ENCODE measurements at places on chromosomes 3 and 15.

- DNase-seq, result no peak
These were observed 87.2 kb upstream of the XCR1 start for GRCh38 chr3:46114323-46114988.

- no peak for DNase-seq
These were observed 50.0 kb upstream of the CP start for GRCh38 chr3:149271669-149272068.

DNA sequence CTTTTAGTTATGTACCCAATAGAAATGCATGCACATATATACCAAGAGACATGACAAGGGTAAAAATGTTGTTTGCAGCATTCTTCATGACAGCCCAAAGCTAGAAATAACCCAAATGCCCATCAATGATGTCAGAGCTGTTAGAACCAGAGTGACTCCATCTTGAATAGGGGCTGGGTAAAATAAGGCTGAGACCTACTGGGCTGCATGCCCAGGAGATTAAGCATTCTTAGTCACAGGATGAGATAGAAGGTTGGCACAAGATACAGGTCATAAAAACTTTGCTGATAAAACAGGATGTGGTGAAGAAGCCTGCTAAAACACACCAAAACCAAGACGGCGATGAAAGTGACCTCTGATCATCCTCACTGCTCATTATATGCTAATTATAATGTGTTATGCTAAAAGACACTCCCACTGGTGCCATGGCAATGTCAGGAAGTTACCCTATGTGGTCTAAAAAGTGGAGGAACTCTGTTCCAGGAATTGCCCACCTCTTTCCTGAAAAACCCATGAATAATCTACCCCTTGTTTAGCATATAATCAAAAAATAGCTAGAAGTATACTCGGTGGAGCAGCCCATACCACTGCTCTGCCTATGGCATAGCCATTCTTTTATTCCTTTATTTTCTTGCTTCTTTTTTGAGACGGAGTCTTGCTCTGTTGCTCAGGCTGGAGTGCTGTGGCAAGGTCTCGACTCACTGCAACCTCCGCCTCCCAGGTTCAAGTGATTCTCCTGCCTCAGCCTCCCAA is 32.9 kb downstream of the ZBTB11 start:
- DNase-seq, result no peak

GRCh38 chr3:178203165-178203564 is 333.1 kb upstream of the KCNMB2 start:
- no peak for DNase-seq

DNA sequence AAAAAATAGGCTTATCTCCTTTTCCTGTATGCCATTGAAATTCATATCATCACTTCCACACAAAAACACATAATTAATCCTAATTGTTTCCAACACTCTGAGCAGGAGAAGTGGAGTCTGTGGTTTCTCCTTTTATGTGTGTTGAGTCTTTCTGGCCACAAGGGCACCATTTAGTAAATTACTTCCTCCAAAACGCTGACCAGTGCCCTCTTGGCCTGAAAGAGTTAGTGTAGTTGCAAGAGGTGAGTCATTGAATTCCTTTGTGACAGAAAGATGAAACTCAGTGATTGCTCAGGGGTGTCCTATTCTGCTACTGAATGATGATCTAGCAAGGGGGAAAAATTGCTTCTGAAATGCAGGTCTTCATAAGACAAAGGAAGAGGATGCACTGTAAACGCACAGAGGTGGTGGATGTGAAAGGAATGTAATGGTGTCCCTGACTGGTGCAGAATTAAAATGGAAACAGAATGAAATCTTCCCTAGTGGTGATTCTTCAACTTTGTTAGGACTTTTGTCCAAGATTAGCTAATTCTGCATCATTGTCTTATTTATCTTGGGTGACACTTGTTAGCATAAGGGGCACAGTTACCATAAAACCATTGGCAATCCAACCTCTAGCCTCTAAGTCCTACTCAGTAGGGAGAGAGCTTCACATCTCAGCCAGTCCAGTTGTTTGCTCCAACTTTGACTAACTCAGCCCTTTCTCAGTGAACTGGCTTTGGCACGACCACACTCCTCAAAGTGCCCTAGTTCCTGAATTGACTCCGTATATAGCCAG is 208.4 kb upstream of the NANOGP8 start:
- no peak for DNase-seq
